ENCODE measurements at places on chromosomes 3 and 15.

GRCh38 chr3:108209579-108209978 lies 12.6 kb downstream of the IFT57 start:
- DNase-seq: no peak

DNA sequence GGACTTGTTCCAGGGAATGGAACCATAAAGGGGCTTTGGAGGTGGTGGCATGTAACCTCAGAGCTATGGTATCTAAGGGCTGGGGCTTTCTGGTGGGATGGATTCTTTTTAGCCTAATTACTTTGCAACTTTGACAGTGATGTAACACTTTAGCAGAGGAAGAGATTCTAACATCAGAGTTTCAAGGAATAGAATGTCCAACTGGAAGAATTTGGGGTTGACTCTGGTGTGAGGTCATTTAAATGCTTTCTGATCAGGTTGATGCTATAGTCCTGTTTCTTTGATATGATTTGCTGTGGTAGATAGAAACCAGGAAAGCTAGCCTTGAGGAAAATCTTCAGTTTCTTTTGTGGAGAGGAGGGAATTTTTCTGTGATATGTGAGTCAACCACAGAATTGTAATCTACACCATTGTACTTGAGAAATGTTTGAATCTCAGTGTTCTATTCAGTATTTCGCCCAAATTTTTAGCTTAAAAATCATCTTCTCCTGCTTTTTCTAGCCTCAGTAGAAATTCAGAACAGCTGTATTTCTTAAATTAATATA lies 40.0 kb downstream of the ATP2C1 start:
- no peak for DNase-seq

- DNase-seq: no peak
Measured at GRCh38 chr3:162632672-162633071, 1136.1 kb downstream of the OTOL1 start.

DNA sequence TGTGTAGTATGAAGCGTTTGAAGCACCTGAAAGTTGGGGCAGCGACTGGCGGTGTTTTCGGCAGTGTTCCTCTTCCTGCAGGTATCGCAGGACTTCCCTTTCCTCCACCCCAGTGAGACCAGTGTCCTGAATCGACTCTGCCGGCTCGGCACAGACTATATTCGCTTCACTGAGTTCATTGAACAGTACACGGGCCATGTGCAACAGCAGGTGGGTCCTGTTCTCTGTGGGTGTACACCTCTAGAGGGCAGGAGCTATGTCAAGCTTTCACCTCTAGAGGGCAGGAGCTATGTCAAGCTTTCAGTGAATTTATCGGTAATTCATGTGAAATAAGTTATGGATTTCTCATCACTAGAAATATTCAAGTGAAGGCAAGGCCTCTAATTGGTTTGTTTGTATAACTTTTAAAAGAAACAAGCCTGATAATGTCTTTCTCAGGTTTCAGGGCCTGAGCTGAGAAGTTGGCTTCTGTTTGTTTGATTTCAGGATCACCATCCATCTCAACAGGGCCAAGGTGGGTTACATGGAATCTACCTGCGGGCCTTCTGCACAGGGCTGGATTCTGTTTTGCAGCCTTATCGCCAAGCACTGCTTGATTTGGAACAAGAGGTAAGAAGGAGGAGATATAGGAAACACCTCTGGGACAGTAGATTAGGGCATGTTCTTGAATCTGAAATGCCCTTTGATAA lies 5.3 kb downstream of the TUBGCP4 start:
- DNase-seq: no peak
